ENCODE measurements at places on chromosomes 5 and 9.

GRCh38 chr9:126125177-126125576 lies 201.5 kb upstream of the MVB12B start:
- H3K27me3 ChIP-seq, result peaks cover 13% of the 10 kb centered on the region
- no peak overlapping the region for H3K4me3 ChIP-seq
- no peaks in the 10 kb centered on the region for H3K36me3 ChIP-seq
- no peak overlapping the region for H3K27ac ChIP-seq

GRCh38 chr5:122996091-122996490 lies 40.4 kb downstream of the PPIC start:
- no peak overlapping the region for H3K27ac ChIP-seq
- H3K4me1 ChIP-seq, result no peaks in the 10 kb centered on the region
- no peaks in the 10 kb centered on the region for H3K27me3 ChIP-seq
- H3K36me3 ChIP-seq, result peaks cover 3% of the 10 kb centered on the region

GRCh38 chr9:89428901-89429890 lies 68.7 kb downstream of the SEMA4D start:
- no peaks in the 10 kb centered on the region for H3K36me3 ChIP-seq
- no peaks in the 10 kb centered on the region for H3K27me3 ChIP-seq
- H3K27ac ChIP-seq, result no peak overlapping the region
- H3K4me3 ChIP-seq, result no peak overlapping the region

- H3K36me3 ChIP-seq, result no peaks in the 10 kb centered on the region
- H3K27ac ChIP-seq, result no peak overlapping the region
- H3K4me3 ChIP-seq, result no peak overlapping the region
- DNase-seq, result no peak
- H3K4me1 ChIP-seq, result peaks cover 6% of the 10 kb centered on the region
These were observed 14.0 kb downstream of the ORM2 start for GRCh38 chr9:114343471-114344187.

DNA sequence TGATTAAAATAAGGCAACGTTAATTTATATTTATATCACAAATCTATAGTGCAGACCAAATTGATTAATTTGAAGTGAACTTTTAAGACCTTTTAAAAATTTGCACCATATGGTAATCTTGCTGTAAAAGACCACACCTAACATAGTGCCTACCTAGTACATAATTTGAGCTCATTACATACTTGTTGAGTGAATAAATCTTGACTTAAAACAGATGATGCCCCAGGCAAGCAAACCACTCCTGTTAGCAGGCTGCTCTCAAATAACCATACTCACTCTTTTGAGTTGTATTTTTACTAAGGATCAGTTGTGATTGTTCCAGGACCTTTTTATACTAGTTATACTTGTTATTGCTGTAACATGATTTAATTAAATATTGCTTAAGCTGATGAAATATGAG lies 27.2 kb downstream of the CMYA5 start:
- no peak overlapping the region for H3K4me3 ChIP-seq
- no peaks in the 10 kb centered on the region for H3K36me3 ChIP-seq

- H3K36me3 ChIP-seq, result peaks cover 2% of the 10 kb centered on the region
- H3K4me1 ChIP-seq, result no peaks in the 10 kb centered on the region
These were observed 96.9 kb downstream of the PARP8 start for GRCh38 chr5:50763351-50763750.

GRCh38 chr5:173808079-173808808 lies 79.9 kb upstream of the CPEB4 start:
- DNase-seq, result no peak
- no peak overlapping the region for H3K4me3 ChIP-seq
- no peaks in the 10 kb centered on the region for H3K27me3 ChIP-seq
- H3K4me1 ChIP-seq, result no peaks in the 10 kb centered on the region
- H3K36me3 ChIP-seq, result no peaks in the 10 kb centered on the region

DNA sequence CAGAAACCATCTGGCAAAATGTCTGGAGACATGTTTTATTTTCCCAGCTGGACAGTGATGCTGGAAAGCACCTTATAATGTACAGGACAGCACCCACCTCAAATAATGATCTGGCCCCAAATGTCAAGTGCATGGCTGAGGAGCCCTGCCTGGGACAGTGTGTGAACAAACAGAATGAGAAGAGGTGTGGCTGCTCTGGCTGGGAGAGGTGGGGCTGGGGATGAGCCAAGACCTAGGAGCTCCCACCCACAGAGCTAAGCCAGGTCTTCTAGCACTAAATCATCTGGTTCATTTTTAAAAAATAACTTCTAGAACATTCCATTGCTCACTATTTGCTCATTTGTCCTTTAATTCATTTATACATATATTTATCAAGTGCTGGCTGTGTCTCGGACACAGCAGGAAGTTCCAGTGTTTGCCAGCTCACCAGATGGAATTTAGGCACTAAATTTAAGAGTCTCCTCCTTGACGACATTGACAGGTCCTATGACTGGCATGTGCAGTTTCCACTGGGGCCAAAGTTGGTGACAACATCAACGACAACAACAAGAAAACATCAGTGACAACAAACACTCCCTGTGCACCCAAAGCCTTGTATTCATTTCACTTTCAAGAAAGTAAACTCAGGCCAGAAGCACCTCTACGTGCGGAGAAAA lies 59.1 kb downstream of the GTF3C4 start:
- H3K4me1 ChIP-seq, result no peaks in the 10 kb centered on the region
- H3K4me3 ChIP-seq, result no peak overlapping the region
- no peaks in the 10 kb centered on the region for H3K36me3 ChIP-seq

DNA sequence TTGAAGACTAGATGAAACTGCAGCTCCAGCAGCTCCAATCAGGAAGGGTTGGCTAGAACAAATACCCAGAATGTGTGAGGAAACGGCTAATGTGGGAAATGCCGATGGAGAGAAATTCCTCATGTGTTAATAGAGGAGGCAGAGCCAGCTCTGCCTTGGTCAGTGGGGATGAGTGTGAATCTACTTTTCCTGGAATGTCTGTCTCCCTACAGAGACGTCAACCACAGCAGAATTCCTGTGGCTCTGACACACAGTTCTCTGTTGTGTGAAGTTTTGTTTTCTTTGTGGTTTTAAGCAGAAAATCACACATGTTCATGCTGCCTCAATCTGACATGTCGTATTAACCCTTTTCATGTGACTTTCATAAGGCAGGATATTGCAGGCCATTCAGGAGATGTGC lies 476.6 kb upstream of the WWC1 start:
- H3K27me3 ChIP-seq, result no peaks in the 10 kb centered on the region
- H3K4me1 ChIP-seq, result no peaks in the 10 kb centered on the region
- DNase-seq, result no peak
- no peak overlapping the region for H3K27ac ChIP-seq
